HTR-8/SVneo (cell line): ENCODE measurements at places on chromosomes 5 and 9.

DNA sequence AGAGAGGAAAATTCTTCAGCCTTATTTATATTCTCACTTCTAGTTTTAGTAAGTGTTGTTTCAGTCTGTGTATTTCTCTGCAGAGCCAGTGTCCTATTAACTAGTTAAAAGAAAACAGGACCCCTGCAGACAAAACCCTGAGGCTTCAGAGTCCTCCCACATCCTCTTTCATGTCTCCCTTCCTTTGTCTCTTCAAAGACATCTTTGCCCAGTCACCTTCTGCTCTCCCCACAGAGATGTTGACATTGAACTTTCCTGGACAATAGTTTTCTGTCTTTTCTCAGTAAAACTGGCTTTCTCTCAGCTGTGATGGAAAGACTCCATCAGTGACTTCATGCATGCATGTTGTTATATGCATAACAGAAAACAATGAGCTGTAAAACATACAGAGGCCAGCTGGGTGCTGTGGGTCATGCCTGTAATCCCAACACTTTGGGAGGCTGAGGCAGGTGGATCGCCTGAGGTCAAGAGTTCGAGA is 20.2 kb downstream of the GRAMD2B start:
- DNase-seq, result no peak

- no peak for DNase-seq
These were observed 28.4 kb downstream of the TENT2 start for GRCh38 chr5:79640571-79641055.

GRCh38 chr9:117815315-117815714 is 111.1 kb downstream of the TLR4 start:
- no peak for DNase-seq

DNA sequence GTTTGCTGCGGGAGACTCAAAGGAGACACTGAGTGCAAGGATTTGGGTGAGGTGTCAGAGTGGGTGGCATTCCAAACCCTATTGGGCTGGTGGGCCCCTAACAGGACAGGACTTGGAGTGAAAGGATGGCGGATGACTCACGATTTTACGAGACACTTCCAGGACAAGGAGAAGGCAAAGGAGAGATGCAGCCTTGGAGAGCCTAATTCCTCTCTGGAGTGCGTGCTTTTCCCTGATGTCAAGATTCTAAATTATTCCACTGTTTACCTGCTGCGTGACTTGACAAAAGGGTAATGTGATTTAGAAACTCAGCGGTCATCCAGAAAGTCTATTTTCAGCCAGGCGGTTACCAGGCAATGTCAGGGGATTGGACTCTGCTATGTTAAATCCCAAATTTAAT is 41.6 kb upstream of the CD180 start:
- peak; percentile 30 for DNase-seq

- DNase-seq, result no peak
These were observed 10.5 kb downstream of the DOCK2 start for GRCh38 chr5:169647566-169647965.

- DNase-seq, result peak; percentile 28
These were observed 103.2 kb downstream of the GPBP1 start for GRCh38 chr5:57277085-57277484.

- no peak for DNase-seq
These were observed 14.0 kb upstream of the CREBRF start for GRCh38 chr5:173041881-173042762.

GRCh38 chr5:105782501-105782900 is 1888.2 kb downstream of the EFNA5 start:
- DNase-seq, result no peak

- no peak for DNase-seq
These were observed 175.2 kb upstream of the RAI14 start for GRCh38 chr5:34480810-34481528.

GRCh38 chr5:168826246-168826725 is 247.1 kb upstream of the PANK3 start:
- DNase-seq, result no peak
